Renal cortex interstitium (tissue), 15 donors: ENCODE measurements at places on chromosomes 2 and 18. TPM values are rescaled to one million over a fixed set of nuclear protein-coding genes. Genes with fewer than 3 reads are reported as not detected.

CCL20 gene
- polyA plus RNA-seq = not detected

ICOS gene
- polyA plus RNA-seq = not detected

ALLC gene
- polyA plus RNA-seq = not detected

APCDD1 gene
- polyA plus RNA-seq = 80.7 TPM

PJVK gene
- polyA plus RNA-seq = 13.9 TPM

MC4R gene
- 0.22 TPM for polyA plus RNA-seq

FLACC1 gene
- polyA plus RNA-seq = 2.4 TPM

TAF4B gene
- 4.6 TPM for polyA plus RNA-seq

CRIM1 gene
- polyA plus RNA-seq = 98.8 TPM

CCDC88A gene
- 77.4 TPM for polyA plus RNA-seq

CDK5R2 gene
- polyA plus RNA-seq = 0.07 TPM

VWC2L gene
- polyA plus RNA-seq = 0.06 TPM

ZNF385B gene
- polyA plus RNA-seq = 13.1 TPM

TWIST2 gene
- 9.0 TPM for polyA plus RNA-seq

EFR3B gene
- 5.9 TPM for polyA plus RNA-seq

COL3A1 gene
- 939 TPM for polyA plus RNA-seq

MAP3K19 gene
- polyA plus RNA-seq = 0.42 TPM

PGAP1 gene
- 29.3 TPM for polyA plus RNA-seq

SERPINB5 gene
- not detected for polyA plus RNA-seq

MBD5 gene
- 42.9 TPM for polyA plus RNA-seq

ACMSD gene
- polyA plus RNA-seq = 32.6 TPM

AGBL5 gene
- 61.9 TPM for polyA plus RNA-seq

VRK2 gene
- 18.8 TPM for polyA plus RNA-seq

MAPK4 gene
- 9.1 TPM for polyA plus RNA-seq

TUBA4B gene
- 0.93 TPM for polyA plus RNA-seq

CTAGE1 gene
- not detected for polyA plus RNA-seq

PMAIP1 gene
- 3.3 TPM for polyA plus RNA-seq

HOXD9 gene
- 80.9 TPM for polyA plus RNA-seq

RGPD3 gene
- 0.25 TPM for polyA plus RNA-seq

ALPP gene
- polyA plus RNA-seq = not detected

GAREM2 gene
- polyA plus RNA-seq = 7.5 TPM

SERPINB2 gene
- polyA plus RNA-seq = 0.14 TPM

SCN7A gene
- polyA plus RNA-seq = 9.7 TPM

DSG4 gene
- not detected for polyA plus RNA-seq

LYPD6B gene
- 31.8 TPM for polyA plus RNA-seq

PRADC1 gene
- 11.4 TPM for polyA plus RNA-seq

DAW1 gene
- 0.72 TPM for polyA plus RNA-seq

CLEC4F gene
- polyA plus RNA-seq = 0.04 TPM

GPAT2 gene
- 1.3 TPM for polyA plus RNA-seq

CPO gene
- polyA plus RNA-seq = 1.6 TPM

NPPC gene
- 0.67 TPM for polyA plus RNA-seq

ERCC3 gene
- polyA plus RNA-seq = 64.8 TPM

ALK gene
- polyA plus RNA-seq = 0.60 TPM

GALR1 gene
- polyA plus RNA-seq = 0.22 TPM

MDH1B gene
- polyA plus RNA-seq = 10.5 TPM

SULT1C2 gene
- polyA plus RNA-seq = 43.6 TPM

TUBA3E gene
- polyA plus RNA-seq = not detected

NEU4 gene
- 2.2 TPM for polyA plus RNA-seq

PAIP2B gene
- polyA plus RNA-seq = 18.8 TPM

STAT4 gene
- polyA plus RNA-seq = 7.6 TPM

CNTNAP5 gene
- polyA plus RNA-seq = not detected

AKAIN1 gene
- not detected for polyA plus RNA-seq

USP40 gene
- polyA plus RNA-seq = 48.7 TPM

VWA3B gene
- 0.26 TPM for polyA plus RNA-seq
